ENCODE measurements at places on chromosomes 11 and 22.

- no peak for DNase-seq
Observed at GRCh38 chr22:17302616-17303015, 66.6 kb upstream of the CECR2 start.

GRCh38 chr11:109123816-109124787, 297.9 kb upstream of the C11orf87 start:
- DNase-seq: no peak

GRCh38 chr11:76838678-76839068, 22.0 kb upstream of the ACER3 start:
- no peak for DNase-seq

DNA sequence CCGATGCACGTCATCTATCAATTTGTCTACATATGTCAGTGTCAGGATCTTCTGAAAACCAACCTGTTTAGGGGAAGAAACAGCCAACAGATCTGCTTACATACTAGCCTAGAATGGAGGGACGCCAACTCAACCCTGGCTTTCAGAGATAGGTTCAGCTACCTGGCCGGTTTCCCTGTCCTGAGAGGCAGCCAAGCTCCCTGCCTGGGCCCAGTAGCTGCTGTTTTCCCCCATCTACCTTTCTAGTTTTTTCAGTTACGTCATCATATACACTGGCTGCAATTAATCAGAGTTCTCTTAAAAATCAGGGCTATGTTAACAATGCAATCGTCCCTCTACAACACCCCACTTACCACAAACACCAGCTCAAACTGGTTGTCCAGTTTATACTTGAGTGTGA, 1.0 kb downstream of the SRPRA start:
- no peak for DNase-seq

DNA sequence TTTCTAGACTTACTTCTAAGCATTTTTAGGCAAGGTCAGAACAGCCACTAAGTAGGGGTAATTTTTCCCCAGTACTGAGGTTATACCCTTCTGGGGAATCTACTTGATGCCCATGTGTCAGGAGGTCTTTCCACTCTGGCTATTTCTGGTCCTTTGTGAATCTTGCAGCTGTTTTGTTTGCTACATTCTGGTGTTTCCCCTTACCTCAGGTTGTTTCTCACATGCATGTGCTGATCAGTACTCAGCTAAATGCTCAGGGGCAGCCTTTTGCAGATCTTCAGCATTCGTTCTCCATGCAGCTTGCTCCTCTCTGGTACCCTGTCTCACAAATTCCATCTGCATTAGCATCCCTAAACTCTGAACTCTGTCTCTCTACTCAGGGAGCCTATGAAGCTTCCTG, 303.6 kb downstream of the SOX6 start:
- no peak for DNase-seq

GRCh38 chr22:24426851-24427499, 424 bp upstream of the ADORA2A start:
- DNase-seq: no peak

GRCh38 chr22:31567196-31567595, 70.9 kb downstream of the SFI1 start:
- DNase-seq: no peak

DNA sequence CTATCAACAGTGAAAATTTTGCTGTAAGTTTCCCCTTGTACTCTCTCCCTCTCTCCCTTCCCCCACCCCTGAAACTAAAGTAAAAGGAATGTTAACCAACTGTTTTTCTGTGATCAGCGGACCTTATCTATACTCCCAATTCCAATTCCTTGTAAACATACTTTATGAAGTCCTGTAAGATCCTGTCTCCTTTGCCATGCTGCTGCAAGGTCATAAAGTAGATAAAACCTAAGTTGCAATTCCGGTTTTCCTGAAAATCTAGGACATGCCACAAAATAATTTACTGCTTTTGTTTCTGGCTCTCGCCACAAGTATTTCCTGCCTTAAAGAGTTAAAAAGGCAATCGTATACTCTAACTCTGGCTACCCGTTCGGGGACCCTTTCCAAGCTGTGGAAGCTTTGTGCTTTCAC, 1469.0 kb downstream of the LRRC4C start:
- DNase-seq: no peak

GRCh38 chr11:126694065-126694625, 306.4 kb downstream of the KIRREL3 start:
- DNase-seq: no peak

DNA sequence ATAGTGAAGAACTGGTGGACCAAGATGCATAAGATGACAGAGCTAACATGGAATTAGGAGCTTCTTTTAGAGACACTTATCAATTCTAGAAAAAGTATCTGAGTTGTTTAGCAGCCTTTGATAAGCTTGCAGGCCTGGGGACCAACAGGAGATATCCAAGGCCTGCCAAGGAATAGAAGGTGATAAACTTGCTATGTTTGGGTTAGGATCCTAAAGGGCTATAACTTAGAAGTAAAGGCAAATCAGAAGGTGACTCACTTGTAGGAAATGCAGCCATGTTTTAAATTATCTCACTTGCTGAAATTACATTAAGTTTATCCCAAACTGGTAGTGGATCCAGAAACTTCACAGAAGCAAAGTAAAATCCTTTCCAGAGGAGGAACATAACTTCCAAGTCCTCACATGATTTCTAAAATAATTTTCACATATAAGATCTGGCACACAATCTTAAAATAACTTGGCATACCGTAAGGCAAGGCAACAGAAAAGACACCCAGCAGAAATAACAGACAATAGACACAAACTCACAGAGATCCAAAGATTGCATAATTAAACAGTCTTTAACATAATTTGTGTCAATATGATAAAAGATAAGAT, 69.6 kb upstream of the TEAD1 start:
- no peak for DNase-seq

DNA sequence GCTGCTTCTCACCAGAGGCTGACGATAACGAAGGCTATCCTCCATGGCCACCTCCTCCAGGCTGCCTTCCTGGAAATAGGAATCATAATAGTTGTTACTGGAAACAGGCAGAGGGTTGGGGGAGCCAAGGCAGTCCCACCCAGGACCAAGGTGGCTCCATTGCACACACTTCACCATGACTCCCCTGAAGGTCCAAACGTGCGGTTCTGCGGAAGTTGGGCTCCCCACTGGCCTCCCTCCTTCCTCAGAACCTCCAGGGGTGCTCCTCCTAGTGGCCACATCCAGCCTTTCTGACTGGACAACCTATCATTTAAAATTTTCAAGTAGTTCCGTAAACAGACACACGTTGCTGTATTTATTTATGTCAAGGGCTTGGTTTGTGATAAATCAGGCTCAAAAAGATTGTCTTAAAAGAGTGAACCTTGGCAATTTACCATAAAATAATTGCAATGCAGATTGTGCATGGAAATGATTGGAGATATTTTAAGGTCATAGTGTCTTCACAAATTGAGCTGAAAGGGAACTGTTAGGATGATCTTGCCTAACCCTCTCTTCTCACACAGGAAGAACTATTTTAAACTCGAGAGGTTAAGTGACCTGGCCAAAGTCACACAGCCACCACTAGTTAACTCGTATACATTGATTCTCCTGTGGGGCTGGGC, 1.4 kb upstream of the TCN2 start:
- DNase-seq: peak; percentile 54

DNA sequence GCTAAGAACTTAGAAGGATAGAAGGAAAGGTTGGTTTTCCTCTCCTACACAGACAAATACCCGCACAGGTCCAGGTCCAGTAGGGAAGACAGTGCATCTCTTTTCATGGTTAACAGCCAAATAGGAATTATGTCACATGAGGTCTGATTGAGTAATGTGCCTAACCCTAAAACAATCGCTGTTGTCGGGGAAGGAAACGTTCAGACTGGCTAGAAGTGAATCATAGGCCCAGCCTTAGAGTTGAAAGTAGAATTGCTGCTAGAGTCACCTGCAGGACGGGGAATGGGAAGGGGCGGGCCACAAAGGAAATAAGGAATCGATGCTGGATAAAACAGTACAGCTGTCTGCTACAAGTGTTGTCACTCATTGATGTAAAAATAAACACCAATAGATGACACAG, 12.4 kb upstream of the HTATIP2 start:
- no peak for DNase-seq

GRCh38 chr22:30636226-30637077, 871 bp downstream of the SLC35E4 start:
- DNase-seq: no peak

DNA sequence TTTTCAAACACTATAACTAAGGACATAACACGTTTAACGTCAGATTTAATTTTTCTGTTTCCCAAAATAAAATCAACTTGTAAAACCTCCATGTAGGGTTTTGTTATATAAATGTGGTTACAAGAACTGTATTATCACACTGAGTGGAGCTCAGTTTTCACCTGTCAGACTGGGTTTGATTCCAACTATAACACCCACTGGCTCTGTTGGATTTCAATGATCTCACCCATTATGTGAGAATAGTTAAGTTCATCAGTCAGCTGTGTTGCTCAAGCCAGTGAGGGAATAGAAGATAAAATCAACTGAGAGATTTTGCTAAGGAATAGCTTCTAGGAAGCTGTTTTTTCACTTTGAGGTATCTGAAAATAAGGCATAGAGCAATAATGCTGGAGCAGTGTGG, 5.1 kb upstream of the OR52R1 start:
- DNase-seq: no peak

DNA sequence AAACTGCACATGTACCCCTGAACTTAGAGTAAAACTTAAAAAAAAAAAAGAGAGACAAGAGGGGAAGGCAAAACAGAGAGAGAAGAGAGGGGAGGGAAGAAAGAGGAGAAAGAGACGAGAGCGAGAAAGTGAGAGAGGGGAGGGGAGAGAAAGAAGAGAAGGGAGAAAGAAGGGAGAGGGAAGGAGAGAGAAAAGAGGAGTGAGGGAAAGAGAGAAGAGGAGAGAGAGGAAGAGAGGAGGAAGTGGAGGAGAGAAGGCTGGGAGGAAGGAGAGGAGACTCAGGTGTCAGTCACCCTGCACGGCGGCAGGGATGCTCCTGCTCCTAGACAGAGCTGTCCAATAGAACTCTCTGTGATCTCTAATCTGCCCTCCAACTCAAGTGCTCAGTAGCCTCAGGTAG, 248.3 kb downstream of the MIAT start:
- no peak for DNase-seq

DNA sequence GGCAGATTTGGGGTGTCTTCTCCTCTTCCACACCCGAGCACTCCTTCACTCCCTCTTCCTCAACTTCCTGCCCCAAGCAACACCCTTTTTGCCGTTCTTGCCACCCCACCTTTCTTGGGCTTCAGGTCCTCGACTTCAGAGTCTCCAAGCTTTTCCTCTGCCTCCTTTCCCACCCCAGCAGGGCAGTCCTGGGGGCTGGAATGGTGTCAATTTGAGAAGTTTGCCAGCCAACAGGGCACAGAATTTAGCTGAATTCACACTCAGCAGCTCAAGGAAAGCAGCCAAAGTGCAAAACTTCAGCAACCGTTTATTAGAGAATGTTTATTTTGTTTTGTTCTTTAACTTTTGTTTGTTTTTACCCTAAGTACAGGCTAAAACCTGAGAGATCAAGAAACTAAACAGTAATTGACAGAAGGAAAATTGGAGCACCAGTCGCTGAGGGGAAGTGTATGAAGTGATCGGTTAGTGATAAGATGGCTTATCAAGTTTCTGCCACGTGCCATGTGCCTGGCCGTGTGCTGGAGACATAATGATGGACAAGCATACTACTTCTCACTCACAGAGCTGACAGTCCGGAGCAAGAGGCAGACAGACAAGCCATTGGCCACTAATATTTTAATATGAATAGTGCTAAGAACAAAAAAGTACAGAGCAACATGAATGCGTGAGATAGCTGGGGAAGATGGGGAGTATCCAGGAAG, 44.4 kb downstream of the AHNAK start:
- no peak for DNase-seq

DNA sequence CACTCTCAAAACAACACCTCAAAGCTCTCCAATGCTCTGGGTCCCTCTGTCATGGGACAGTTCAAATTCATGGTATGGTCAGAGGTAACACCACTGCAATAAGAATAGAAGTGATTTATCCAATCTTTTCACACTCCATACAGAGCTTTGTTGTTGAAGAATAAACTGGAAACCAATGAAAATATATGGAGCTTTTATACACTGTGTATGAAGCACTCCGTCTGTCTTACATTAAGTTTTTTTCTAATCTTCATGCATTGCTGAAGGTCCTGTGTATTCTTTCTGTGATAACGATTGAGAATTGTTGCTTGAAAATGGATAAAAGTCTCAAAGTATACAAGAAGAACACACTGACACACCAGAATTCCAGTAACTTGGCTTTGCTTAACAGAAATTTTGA, 603.7 kb upstream of the LUZP2 start:
- DNase-seq: no peak

DNA sequence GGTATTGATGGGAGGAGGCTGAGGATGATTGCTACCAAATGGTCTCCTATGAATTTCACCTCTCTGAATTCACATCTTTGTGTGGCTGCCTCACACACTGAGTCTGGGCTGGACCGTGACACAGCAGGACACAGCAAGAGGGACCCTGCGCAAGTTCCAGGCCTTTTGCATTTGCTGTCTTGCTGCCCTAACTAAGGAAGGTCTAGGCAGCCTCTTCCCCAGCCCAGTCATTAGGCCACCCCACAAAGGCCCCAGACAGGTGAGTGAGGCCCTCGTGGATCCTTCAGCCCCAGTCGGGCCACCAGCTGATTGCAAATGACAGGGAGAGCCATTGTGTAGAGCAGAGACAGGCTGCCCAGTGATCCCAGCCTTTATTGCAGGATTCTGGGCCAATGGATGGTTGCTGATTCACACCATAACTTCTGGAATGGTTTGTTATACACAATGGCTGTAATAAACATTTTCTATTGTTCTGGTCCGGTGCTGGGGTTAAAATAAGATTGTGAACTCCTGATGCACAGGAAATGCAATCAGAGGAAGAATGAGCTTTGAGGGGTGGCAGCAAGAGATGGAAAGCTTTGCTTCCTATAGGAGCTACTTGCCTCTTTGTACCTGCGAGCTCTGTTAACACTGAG, 28.5 kb upstream of the CSNK2A3 start:
- DNase-seq: no peak

GRCh38 chr22:34055525-34056200, 135.4 kb upstream of the LARGE1 start:
- no peak for DNase-seq

DNA sequence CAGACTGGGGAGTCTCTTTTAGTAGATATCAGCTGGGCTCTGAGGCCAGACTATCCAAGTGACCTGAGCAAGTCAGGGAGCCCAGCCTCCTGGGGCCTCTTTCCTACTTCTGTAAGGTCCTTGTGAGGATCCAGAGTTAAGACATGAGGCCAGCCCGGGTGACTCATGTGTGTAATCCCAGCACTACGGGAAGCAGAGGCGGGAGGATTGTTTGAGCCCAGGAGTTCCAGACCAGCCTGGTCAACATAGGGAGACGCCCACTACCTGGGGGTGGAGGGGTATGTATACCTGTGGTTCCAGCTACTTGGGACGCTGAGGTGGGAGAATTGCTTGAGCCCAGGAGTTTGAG, 36.9 kb upstream of the POLA2 start:
- peak; percentile 50 for DNase-seq

- no peak for DNase-seq
Observed at GRCh38 chr22:31148488-31148887, 8.2 kb upstream of the PLA2G3 start.

- no peak for DNase-seq
Observed at GRCh38 chr22:29886596-29886995, 3.6 kb downstream of the MTMR3 start.

- no peak for DNase-seq
Observed at GRCh38 chr11:35166369-35167360, 27.7 kb downstream of the CD44 start.

Data from tibial nerve (tissue), 4 donors.